Pulmonary artery endothelial cell (primary cell): ENCODE measurements at places on chromosomes 6 and 20. TPM values are rescaled to one million over a fixed set of nuclear protein-coding genes. Genes with fewer than 3 reads are reported as not detected.

GRCh38 chr6:72784071-72784470 is 162.2 kb downstream of the KCNQ5 start:
- DNase-seq, result no peak

GRCh38 chr20:50227506-50227905 is 36.9 kb downstream of the CEBPB start:
- no peak for DNase-seq

GRCh38 chr20:1588533-1589460 is 31.0 kb downstream of the SIRPB1 start:
- DNase-seq, result no peak

GRCh38 chr20:4985658-4986057 is 15.7 kb downstream of the SLC23A2 start:
- no peak for DNase-seq

- no peak for DNase-seq
Observed at GRCh38 chr20:55253781-55254180, 751.5 kb downstream of the CBLN4 start.

- no peak for DNase-seq
Observed at GRCh38 chr6:9921366-9921765, 493.5 kb downstream of the TFAP2A start.

DNA sequence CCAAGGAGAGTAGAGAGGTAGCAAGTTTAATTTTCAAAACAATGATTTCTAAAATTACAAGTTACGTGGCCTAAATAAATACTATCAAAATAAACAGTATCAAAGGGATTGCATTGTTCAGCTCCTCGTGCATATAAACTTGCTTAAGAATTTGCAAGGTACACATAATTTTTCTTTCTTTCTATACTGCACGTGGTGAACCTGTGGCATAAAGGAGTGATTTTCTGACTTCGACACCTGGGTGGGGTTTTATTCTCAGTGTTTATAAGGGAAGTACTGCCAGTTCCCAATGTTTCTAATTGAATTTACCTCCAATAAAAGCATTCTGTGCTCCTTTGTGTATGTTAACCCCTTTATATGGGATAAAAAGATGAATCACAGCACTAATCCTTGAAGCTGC is 50.1 kb upstream of the C20orf144 start:
- DNase-seq, result no peak

- no peak for DNase-seq
Observed at GRCh38 chr6:111861431-111861885, 11.8 kb downstream of the FYN start.

GRCh38 chr20:37545516-37545915 is 17.8 kb upstream of the BLCAP start:
- DNase-seq, result no peak

Gene GABRR1
- total RNA-seq, result not detected in 2 replicates

Gene ZKSCAN4
- 5.6 and 5.7 TPM in 2 replicates for total RNA-seq

Gene FRK
- 0.07 and 0.14 TPM in 2 replicates for total RNA-seq

Gene FAM209A
- not detected in 2 replicates for total RNA-seq
